ENCODE measurements at places on chromosomes 2 and 18. TPM values are rescaled to one million over a fixed set of nuclear protein-coding genes. Genes with fewer than 3 reads are reported as not detected.

The MAP3K19 gene
- polyA plus RNA-seq = not detected

The ESPNL gene
- 0.05 TPM for polyA plus RNA-seq

The NT5C1B gene
- polyA plus RNA-seq = 0.44 TPM

The NIF3L1 gene
- 54.3 TPM for polyA plus RNA-seq

- DNase-seq = no peak
Measured at GRCh38 chr2:167293172-167293781, 405.0 kb downstream of the XIRP2 start.

DNA sequence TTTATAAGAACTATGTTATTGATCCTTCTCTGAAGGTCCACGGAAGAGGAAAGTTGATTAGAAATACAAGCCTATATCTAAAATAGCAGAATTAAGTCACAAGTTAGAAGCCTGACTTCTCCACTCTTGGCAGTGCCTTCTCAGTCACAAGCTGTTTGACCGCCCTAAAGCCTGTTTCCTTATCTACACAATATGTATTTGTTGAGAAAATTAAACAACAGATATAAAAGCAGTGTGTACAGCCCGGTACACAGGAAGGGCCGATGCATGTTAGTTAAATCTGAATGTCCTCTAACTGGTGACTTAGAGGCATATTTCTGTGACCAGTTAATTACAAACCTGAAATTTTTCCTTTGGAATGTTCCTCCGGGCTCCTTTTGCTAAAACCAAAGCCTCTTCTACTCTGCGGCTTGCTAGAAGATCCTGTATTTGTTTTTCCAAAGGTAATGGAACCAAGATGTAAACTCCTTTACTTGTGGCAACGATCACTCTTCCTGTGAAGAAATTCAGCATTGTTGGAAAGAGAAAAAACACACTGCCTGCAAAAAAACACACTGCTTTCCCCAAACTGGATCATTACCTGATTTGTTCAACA is 33.4 kb downstream of the TGFBRAP1 start:
- no peak for DNase-seq
